ENCODE measurements at places on chromosomes 3 and 15.
A peak's percentile ranks its signal among the peaks of the same experiment; 100 is the strongest.

DNA sequence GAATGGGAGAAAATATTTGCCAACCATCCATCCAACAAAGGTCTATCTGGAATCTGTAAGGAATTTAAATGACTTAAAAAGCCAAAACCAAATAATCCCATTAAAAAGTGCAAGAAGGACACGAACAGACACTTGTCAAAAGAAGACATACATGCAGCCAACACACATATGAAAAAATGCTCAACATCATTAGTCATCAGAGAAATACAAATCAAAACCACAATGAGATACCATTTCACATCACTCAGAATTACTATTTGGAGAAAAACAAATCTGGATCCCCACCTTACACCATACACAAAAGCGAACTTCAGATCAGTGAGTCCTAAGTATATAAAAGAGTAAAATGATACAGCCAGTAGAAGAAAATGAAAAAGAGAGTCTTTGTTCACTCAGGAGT, 58.6 kb upstream of the MNS1 start:
- no peak for DNase-seq

DNA sequence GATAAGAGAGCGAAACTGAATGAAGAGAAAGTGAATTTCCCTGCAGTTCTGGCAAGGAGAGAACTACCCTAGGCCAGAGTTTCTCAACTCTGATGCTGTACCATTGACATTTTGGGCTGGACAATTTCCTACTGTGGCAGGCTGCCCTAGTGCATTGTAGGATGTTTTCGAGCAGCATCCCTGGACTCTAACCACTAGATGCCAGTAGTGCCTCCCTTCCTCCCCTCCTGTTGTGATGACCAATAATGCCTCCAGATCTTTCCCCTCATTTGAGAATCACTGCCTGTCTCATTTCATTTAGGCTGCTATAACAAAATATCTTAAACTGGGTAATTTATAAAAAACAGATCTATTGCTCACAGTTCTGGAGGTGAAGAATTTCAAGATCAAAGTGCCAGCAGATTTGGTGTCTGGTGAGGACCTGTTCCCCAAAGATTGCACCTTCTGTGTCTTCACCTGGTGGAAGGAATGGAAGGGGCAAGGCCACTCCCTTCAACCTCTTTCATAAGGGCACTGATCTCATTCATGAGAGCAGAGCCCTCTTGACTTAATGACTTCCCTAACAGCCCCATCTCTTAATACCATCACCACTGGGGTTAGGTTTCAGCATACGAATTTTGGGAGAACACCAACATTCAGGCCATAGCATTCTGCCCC, 188.9 kb upstream of the MEIS2 start:
- no peak for DNase-seq

- DNase-seq, result no peak
Measured at GRCh38 chr3:46280105-46280797, 38.0 kb downstream of the CCR3 start.

GRCh38 chr15:36557364-36557763, 22.1 kb upstream of the CDIN1 start:
- no peak for DNase-seq

- DNase-seq, result no peak
Measured at GRCh38 chr3:140563206-140563760, 114.6 kb upstream of the TRIM42 start.

DNA sequence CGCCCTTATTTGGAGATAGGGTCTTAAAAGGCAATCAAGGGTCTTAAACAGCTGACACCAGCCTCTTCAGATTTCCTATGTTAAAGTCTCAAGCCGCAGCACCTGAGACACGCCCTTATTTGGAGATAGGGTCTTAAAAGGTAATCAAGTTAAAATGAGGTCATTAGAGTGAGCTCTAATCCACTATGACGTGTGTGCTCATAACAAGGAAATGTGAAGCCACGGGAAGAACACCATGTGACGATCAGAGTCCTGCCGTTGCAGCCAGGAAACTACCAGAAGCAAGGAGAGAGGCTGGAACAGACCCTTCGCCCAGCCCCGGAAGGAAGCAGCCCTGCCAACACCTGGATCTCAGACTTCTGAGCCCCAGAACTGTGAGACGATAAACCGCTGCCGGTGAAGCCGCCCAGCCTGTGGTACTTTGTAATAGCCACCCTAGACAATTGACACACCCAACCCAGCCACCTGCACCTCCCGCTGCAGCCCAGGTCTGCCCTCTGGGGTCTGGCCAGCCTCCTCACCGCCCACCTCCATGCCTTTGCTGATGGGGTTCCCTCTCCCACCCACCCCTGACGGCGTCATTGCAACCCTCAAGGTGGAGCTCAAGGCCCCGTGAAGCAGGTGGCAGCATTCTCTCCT, 137.9 kb downstream of the MEGF11 start:
- DNase-seq, result no peak

DNA sequence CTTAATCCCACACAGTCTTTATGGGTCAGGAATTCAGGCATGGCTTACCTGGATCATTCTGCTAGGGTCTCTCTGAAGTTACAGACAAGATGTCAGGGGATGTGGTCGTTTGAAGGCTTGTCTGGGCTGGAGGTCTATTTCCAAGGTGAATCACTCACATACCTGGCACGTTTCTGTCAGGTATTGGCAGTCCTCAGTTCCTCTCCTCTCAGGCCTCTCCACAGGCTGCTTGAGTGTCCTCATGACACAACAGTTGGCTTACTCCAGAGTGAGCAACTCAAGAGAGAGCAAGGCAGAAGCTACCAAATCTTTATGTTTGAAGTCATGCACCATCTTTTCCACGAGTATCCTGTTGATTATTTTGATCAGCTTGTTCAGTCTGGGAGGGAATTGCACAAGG, 43.9 kb upstream of the PARP14 start:
- no peak for DNase-seq

- no peak for DNase-seq
Measured at GRCh38 chr3:132549890-132550578, 47.0 kb upstream of the ACKR4 start.

DNA sequence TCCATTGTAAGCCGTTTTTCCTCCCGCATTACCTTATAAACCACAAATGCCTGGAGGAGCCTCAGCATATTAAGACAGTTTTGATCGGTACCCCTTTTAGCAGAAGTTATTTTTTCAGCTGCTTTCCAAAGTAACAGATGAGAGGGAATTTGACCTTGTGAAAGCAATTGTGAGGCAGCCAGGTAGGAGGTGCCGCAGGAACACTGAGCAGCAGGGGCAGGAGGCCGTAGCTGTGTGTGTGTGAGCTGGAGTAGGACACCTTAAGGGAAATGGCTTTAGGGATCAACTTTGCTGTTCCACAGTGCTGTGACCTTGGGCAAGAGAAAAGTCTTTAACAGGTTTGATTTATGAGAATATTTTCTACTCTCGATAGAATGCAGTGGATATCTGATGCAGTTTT, 482.1 kb downstream of the IL5RA start:
- DNase-seq, result no peak

DNA sequence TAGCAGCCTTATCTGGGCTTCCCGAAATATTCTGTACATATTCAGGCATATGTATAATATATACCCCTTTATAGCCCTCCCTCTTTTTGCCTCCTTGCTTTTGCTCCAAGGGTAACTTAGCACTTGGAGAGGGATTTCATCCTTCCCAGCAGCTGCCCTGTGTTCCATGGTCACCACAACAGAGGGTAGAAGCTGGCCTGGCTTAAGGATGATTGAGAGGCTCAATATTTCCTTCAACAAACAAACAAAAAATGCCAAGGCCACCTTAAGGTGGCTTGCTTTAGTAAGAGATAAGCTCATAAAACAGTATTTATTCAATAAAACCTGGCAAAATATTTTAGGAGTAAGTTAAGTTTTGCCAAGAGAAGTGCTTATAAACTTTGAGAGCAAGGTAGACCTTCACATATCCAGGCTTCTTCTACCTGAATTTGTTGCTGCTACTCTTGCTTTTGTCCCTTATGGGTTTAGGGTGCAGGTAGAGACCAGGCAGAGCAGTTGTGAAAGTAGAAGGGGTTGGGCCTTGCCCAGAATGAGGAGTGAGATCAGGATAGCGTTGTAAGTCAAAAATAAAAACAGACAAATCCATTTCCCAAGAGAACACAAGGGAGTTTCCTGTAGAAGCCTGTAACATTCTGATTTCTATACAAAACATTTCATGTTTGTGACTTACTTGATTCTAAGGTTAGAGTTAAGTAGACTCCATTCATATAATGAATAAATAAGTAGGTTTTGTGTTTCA, 52.7 kb upstream of the ATOSA start:
- no peak for DNase-seq

- DNase-seq, result no peak
Measured at GRCh38 chr3:81048058-81048665, 713.3 kb downstream of the GBE1 start.

DNA sequence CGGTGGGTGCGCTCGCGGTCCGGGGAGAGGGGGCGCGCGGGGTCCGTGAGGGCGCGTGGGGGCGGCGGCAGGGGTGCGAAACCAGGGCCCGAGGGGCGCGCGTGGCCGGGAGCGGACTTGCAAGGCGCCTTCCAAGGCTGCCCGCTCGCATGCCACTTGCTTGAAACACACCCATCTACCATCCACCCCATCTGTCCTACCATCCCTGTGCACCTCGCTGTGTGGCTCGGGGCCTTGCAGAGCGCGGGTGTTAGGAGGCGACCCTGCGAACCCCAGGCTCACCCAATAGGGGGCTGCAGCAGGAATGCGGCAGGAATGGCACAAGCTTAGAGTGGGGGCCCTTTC, 240 bp downstream of the CFAP100 start:
- no peak for DNase-seq

DNA sequence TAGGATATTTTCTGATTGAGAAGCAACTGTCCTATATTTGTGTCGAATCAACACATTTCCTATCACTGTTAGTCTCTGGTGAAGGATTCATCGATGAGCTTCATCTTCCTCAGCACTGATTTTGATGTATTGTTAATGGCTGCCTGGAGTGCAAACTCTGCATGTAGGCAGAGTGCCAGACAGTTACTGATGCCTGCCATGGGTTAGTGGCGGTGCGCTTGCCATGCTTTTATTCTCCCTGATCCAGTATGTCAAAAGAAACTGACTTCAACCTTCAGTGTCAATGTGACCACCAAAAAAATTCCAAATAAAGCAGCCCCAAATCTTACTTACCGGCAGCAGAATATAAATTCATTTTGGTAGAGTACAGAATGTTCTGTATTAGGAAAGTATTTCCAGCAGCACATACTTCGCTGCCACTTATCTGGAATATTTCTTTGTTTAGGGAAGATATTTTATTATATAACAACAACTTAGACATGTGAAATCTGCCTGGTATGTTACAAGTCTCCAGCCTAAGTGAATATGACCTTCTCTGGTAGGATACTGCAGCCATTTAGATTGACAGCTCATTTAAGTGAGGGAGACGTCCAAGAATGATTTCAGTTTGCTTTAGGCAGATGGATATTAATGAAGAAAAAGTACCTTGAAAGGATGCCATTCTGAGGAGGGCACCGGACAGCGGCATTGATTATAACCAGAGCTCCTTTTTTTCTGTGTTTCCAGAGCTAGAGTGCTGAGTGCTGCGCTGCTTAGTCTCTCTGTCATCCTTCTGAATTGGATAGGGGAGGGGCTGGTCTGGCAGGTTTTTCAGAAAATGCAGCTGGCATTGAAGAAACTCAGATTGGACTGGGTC, 59.9 kb downstream of the ARHGEF26 start:
- no peak for DNase-seq

- DNase-seq, result peak; percentile 72
Measured at GRCh38 chr3:197029511-197030167, at the start of gene MELTF. Gene MELTF (minus strand): TSS chr3:197029817. CDS start chr3:197029702, 115 bp downstream.

DNA sequence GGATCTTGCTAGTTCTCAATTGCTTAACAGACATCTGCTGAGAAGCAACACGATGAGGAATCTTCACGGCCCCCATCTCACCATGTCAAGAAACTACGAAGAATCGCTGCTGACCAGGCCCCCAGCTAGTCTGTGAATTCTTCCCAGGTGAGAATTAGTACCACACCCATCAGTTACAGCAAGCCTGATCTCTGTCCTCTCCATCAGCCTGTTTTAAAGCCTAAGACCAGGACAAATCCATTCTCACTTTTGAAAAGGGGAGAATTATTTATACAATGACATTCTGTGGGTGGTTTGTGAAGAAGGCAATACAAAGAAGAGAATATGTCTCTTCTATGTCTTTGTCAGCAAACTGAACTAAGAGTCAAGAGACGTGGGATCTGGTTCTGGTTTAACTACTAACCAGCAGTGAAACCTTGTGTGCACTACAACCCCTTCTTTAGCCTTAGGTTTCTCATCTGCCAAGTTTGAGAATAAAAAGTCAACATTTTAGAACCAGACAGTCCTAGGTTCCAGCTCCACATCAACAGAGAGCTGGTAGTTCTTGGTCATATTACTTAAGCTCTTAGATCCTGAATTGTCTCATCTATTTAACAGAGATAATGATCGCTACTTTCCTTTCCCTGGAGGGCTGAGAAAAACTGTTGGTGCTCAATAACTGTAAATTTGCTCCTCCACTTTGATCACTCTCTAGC, 160.4 kb upstream of the RORA start:
- DNase-seq, result no peak

DNA sequence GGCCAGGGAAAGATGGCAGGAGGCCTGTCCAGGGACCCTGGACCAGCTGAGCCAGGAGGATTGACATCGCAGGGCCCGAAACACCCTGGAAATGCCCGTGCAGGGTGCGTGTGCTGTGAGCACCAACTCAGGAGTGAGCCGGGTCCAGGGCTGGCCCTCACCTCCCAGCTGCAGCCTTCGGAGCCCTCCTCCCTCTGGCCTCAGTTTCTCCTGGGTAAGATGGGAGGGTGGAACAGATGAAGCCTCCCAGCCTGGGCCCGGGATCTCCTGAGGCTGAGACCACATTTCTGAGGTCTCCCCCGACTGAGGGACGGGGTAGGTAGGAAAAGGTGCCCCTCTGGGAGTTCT, 5.3 kb upstream of the CALML4 start:
- DNase-seq, result no peak

DNA sequence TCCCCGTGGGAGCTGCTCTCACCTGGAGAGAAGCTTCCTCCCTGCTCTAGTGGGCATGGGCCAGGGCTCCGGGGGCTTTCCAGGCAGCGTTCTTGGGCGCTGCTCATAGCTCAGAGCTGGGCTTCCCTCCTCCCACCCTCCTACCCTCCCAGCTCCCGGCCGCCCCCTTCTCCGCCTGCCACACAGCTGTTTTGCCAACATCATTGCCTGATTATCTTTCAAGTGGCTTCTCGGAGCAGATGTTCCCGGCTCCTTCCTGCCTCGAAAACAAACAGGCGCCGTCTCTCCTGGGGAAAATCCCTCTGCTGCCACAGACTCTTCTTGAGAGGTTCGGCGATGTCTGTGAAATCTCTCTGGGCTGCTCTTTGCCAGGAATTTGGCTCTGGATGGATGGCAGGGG, 195.6 kb downstream of the RPLP1 start:
- DNase-seq, result no peak

- no peak for DNase-seq
Measured at GRCh38 chr15:44064706-44065105, 130.4 kb downstream of the FRMD5 start.
